A673 (cell line): ENCODE measurements at places on chromosomes 11 and 22.
A peak's percentile ranks its signal among the peaks of the same experiment; 100 is the strongest.

- DNase-seq: no peak
Observed at GRCh38 chr11:8036002-8036802, 44.8 kb upstream of the TUB start.

GRCh38 chr22:25130462-25130861 lies 69.2 kb upstream of the CRYBB3 start:
- DNase-seq: no peak

DNA sequence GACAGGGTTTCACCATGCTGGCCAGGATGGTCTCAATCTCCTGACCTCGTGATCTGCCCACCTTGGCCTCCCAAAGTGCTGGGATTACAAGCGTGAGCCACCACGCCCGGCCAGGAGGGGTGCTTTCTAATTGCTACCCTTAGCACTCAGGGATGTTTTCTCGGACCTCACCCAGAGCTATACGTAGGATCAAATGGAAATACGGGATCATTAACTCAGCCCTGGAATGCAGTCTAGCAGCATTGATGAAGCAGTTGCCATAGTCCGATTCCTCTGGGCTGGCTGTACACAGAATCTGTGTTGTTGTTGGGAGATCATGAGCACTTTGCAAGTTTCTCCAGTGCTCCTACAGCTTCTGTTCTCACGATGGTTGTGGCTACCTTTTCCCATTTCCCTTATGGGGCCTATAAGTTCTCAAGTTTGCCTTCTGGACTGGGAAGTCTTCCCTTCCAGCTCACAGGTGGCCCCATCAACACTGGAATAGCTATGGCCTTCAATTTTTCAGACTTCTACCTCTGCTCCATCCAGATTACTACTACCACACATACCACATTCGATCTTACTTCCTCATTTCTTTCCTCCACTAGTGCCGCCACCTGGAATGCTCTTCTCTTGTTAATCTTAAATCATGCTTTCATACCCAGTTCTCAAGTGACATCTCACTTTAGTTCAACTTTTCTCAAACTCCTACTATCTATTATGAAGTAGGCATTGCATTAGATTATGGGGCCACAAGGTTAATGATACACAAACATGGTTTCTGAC lies 16.1 kb upstream of the PCF11 start:
- no peak for DNase-seq

- DNase-seq: peak; percentile 76
Observed at GRCh38 chr22:29635734-29636357, 32.4 kb downstream of the NF2 start.

DNA sequence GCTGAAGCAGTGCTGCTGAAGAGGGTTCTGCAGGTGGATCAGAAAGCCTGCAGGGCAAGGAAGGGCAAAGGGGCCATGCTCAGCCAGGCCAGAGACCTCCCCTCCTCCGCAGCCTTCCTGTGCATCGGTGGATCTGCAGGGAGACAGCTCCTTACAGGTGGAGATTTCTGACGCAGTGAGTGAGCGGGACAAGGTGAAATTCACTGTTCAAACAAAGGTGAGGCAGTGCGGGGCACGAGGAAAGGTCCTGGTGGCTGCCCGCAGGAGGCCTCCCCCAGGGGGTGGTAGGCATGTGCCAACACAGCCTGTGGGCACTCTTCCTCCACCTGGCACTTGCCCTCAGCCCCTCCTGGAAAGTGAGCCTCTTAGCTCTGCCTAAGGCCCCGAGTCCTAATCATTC lies 8.6 kb downstream of the CFL1 start:
- no peak for DNase-seq

GRCh38 chr11:122883646-122883979 lies 1.1 kb downstream of the JHY start:
- peak; percentile 70 for DNase-seq

DNA sequence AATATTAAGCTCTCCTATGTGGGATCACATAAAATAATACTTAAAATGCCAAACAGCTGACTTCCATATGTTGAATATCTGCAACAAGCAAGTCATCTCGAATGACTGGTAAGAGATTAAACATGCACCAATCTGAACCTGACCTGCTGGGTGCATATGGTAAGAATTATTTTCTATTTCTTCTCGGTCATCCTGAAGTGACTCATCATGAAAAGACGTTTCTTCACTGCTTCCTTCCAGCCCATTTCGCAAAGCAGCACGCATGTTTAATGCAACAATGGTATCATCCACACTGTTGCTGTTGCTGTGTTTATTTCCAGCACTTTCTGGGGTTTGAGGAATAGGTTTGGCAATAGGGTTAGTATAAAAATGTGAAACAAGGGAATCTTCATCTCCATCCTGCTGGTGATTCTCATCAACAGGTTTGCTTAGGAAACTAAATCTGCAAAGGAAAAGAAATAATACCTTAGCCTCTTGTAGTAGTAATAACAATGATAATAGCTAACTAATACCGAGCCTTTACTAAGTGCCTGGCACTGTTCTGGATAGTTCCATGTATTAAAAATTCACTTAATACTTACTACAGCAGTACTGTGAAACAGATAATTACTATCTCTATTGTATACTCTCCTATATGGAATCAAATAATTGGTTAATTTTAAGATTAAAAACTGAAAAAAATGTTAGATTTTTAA lies 52.0 kb upstream of the CHRNA10 start:
- DNase-seq: peak; percentile 84

DNA sequence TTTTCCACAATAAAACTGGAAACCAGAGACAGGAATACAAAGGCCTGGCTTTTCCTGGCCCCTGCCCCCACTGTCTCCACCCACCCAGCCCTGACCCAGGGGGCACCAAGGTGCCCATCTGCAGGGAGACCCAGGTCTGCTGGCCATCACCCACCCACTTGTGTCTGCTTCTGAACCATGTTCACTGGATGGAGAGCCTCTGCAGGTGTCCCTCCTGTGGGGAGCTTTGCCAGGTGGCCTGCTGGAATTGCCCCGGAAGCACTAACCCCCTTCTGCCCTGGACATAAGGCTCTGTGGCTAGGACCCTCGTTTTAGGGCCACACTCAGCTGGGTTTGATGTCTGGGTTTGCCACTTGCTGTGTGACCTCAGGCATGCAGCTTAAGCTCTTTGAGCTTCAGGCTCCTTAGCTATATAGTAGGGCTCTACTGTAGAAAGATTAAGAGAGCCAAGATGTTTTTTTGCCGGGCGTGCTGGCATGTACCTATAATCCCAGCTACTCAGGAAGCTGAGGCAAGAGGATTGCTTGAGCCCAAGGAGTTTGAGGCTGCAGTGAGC lies 3.9 kb downstream of the SCARF2 start:
- no peak for DNase-seq
